KBM-7 (cell line): ENCODE measurements at places on chromosomes 5 and 9.

GRCh38 chr5:10465726-10466125 lies 24.0 kb downstream of the ROPN1L start:
- DNase-seq: no peak

- DNase-seq: no peak
These were observed 43.3 kb downstream of the ZNF618 start for GRCh38 chr9:113919382-113919781.

DNA sequence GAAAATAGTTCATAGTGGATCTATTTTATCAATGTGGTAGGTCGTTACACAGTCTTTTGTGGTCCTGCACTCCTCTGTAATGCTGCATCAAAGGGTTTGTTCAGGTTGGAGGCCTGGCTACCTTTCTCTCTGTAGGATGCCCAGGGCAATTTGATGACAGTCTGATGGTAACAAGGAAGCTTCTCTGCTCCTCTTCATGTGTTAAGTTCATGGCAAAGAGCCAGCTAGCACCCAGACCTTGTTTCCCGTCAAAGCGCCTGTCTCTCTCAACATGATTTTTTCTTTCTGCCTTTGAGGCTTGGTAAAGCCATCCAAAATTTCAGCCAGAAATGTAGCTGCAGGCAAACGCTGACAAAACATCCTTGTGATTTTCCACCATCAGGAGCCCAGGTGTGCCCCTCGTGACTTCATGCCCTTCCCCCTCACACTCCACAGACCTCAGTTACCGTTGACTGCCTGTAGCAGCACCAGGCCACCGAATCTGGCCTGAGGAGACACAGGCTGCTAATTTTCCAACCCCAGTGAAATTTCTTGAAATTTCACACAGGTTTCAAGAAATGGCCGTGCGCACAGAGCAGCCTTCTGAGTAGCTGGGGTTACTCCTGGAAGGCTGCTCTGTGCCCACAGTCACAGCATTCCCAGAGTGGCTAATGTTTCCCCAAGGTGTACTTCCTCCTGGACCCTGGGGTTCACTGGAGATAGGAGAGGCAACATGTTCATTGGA lies 292.7 kb downstream of the CWC27 start:
- no peak for DNase-seq

GRCh38 chr5:157347301-157348048 lies 81.6 kb downstream of the CYFIP2 start:
- no peak for DNase-seq

DNA sequence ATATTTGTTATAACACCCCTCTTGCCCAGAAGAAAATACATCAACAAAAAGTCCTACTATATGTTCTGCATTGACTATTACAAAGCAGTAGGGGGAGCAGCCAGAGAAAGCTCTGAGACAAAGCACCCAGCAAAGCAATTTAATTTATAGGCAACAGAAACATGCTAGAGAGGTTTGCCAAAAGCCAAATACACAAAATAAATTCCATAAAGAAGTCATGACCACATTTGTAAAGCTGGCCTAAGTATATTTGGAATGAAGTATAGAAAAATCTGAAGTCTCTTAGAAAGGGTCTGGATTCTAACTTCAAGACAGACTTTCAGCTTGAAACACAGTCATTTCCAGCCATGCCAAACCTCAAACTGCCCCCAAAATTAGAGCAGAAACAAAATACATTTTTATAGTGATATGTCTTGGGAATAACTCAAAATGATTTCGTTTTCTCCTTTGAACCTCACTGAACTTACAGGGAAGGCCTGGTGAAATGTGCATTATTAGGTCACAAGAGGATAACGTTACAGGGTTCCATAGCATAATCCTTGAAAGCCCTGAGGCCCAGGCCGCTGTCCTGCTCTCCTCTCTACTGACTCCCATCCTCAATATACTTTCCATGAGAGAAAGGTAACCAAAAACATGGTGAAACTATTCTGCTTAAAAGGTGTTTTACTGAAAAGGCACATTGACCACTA lies 451.8 kb downstream of the RAB3C start:
- peak; percentile 50 for DNase-seq

DNA sequence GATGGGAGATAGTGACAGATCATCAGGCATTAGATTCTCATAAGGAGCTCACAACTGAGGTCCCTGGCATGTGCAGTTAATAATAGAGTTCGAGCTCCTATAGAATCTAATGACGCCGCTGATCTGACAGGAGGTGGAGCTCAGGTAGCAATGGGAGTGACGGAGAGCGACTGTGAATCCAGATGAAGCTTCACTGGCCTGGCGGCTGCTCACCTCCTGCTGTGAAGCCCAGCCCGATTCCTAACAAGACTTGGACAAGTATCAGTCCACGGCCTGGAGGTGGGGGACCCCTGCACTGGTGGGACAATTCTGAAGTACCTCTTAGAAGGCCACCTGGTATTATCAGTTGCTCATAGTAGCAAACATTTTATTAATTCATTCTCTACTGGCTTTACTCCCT lies 377.9 kb upstream of the ITGA1 start:
- DNase-seq: no peak

DNA sequence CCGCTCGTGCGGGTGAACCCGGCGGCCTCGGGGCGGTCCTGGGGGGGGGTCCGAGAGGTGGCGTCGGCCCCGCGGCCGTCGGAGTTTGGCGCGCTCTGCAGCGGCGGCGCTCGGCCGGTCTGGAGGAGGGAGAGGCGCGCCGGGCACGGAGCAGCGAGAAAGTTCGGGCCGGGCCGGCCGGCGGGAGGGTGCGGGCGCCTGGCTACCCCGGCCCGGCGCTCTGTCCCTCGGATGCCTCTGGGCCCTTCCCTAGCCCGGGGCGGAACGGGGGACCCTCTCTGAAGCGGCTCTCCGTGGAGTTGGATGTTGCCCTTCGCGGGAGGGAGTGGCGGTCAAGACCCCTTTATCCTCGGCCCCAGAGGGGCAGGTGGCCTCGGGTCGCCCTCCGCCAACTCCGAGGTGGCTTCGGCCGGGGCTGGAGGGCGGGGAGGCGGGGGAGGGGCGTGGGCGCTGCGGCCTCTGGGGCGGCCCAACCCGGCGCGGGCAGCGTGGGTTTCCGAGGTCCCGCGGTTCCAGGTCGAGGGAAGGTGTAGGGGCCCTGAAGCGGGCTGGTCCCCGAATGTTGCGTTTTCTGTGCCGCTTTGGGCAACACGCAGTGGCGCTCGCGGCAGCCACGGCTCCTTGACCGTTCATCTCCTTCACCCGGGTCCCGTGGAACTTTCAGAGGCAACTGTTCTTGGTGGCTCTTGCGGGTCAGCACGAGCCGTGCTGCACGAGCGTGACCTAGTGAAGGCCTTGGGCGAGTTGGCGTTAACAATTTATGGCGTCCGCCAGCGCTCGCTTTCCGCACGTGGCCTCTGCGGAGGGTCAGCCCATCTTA lies 290.5 kb downstream of the DOCK8 start:
- peak; percentile 23 for DNase-seq

DNA sequence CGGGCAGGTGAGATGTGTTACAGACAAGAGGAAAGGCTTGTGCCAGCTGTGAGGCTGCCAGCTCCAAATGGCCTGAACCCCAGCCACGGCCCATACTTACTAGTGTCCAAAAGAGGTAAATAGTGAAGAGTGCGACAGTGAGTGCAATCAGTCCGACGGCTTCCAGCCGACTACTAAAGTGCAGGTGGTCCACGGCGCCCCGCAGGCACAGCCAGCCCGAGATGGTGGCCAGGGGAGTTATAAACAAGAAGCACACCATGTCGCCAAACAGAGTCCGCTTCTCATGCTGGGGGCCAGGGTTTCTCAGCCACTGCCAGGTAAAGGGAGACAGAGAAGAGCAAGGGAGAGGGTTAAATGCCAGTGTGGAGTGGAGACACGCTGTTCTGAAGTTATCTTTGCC lies 101.1 kb downstream of the LMNB1 start:
- no peak for DNase-seq

GRCh38 chr9:14863402-14863801 lies 46.8 kb downstream of the FREM1 start:
- no peak for DNase-seq

DNA sequence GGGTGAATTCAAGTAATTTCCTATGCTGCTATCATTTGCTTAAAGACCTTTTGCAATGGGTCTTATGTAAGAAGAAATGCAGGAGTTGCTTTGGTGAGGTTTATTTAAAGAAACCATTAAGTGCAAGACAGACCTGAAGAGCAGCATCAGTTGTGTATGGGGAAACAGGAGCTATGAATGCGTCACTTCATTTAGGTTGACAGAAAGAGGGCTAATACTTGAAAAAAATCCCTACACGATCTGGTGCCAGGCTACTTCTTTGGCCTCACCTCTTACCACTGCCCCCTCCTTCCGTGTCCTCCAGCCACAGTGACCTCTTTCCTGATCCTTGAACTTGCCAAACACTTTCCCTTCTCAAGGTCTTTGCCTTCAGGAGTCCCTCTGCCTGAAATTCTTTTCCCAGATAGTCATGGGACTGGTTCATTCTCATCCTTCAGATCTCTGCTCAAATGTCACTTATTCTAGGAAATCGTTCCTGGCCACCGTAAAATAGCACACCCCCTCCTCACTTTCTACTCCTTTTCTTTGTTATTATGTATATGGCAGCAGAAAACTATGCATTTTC lies 1.4 kb upstream of the JAK2 start:
- DNase-seq: peak; percentile 7

DNA sequence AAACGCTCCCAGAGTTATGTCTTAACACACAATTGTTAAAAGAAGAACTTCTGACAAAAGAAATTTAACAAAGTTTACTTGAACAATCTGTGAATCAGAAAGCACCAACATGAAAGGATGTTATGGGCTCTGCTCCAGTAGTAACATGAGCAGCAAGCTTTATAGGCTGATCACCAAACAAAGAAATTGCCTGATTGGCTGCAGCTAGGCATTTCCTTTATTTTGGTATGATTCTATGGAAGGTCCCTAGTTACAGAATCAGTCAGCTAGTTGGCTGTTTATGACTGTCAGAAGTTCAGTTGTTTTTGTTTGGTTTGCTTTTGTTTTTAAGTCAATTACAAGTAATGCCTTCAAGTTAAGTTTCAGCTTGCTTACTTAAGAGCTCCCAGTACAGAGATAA lies 102.4 kb upstream of the SMC2 start:
- no peak for DNase-seq

- no peak for DNase-seq
These were observed 74.1 kb downstream of the GALNT10 start for GRCh38 chr5:154264549-154265196.

GRCh38 chr5:140041492-140042392 lies 1.4 kb downstream of the NRG2 start:
- DNase-seq: no peak

GRCh38 chr5:59367791-59368394 lies 525.6 kb downstream of the PDE4D start:
- peak; percentile 80 for DNase-seq

DNA sequence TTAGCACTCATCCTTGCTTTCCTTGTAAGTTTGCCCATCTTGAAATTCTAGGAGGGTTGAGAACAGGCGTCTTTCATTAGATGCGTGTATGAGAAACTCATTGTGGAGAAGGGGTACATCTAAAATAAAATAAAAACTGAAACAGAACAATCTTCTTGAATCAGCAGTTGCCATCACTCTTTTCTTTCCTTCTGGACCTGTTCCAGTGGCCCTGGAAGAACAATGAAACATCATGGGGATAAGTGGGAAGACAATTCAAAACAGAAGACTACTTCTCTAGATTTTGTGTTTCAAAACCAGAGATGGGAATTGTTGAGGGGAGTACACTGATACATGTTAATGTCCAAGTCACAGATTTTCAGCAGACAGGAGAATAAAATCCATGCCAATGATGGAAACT lies 59.9 kb downstream of the SLC1A3 start:
- DNase-seq: no peak

DNA sequence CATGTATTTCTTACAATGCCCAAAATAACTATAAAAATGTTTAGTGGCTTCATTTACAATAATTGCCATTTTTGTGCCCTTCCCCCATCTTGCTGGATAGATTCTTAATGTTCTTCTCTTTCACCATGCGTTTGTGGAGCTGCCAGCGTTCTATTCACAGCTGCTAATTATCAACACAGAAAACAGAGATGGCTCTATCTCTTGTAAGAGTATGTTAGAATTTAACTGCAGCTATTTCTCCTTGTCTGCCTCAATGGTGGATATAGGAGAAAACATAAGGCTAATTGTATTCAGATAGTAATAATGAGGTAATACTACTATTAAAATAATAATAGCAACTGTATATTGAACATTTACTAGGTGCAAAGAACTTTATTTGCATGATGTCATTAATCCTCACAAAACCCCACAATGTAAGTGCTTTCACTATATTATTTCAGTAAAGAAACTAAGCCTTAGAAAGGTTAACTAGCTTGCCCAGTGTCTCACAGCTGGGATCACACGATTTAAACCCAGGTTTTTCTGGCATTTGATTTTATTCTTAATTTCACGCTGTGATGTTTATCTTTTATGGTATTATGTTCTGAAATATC lies 50.1 kb downstream of the JAKMIP2 start:
- DNase-seq: no peak
